ENCODE measurements at places on chromosomes 6 and 20. TPM values are rescaled to one million over a fixed set of nuclear protein-coding genes. Genes with fewer than 3 reads are reported as not detected.

The LHFPL5 gene
- polyA plus RNA-seq, result not detected

The COL12A1 gene
- polyA plus RNA-seq, result 27.3 TPM

The OR2H1 gene
- 18.8 TPM for polyA plus RNA-seq

The SEL1L2 gene
- polyA plus RNA-seq, result 9.5 TPM

The CFAP206 gene
- polyA plus RNA-seq, result 116 TPM

The GABRR1 gene
- 3.4 TPM for polyA plus RNA-seq

The PSORS1C1 gene
- polyA plus RNA-seq, result 126 TPM

The CLVS2 gene
- polyA plus RNA-seq, result 0.24 TPM

The ERVFRD-1 gene
- polyA plus RNA-seq, result 0.16 TPM

The TMEM151B gene
- 1.3 TPM for polyA plus RNA-seq

The CGA gene
- not detected for polyA plus RNA-seq

The MRPS26 gene
- polyA plus RNA-seq, result 28.3 TPM

The ANKRD6 gene
- polyA plus RNA-seq, result 20.9 TPM

The NUP43 gene
- 14.8 TPM for polyA plus RNA-seq

Data from testis (tissue), 5 donors.